Stomach (tissue), 19 donors: ENCODE measurements at places on chromosomes 1 and 21. TPM values are rescaled to one million over a fixed set of nuclear protein-coding genes. Genes with fewer than 3 reads are reported as not detected.

GRCh38 chr1:154467434-154468102 is 34.5 kb upstream of the TDRD10 start:
- DNase-seq = no peak

DNA sequence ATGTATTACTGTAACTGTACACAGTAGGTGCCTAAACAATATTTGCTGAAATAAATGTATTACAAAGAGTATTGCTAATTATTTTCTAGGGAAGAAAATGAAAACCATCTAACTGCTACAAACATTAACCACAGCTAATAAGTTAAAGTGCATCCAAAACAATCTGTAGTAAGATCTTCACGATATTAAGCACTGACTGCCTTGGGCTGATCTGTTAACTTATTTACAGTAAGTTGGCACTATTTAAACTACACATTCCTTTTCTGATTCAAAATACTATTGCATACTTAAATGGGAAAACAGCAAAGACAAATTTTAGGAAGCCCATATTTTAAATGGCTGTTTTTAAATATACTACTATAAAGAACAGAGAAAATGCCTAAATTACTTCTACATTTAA is 4.5 kb downstream of the EYA3 start:
- no peak for DNase-seq

GRCh38 chr1:115098979-115099692 is 9.8 kb upstream of the TSPAN2 start:
- peak; percentile 92 for DNase-seq

GRCh38 chr1:200889571-200889970 is 5.1 kb upstream of the INAVA start:
- DNase-seq = no peak

DNA sequence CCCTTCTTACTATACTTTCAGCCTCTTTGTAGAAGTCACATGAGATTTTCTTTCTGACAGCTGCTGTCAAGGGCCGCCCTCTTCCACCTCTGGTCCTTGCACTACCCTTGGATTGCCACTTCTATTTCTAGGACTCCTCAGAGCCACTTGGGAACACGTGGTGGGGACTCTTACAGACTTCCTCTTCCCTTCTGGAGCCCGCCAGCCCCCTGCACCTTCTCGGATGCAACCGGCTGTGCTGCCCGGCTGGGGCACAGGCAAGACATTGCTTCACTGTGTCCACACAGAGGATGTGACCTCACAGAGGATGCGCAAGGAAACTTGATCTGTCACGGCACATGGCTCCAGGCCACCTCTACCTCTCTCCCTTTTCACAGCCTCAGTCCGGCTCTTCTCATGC is 2.4 kb upstream of the IKBKE start:
- DNase-seq = peak; percentile 50

Gene MPC2
- total RNA-seq = 68.1 TPM

Gene CLEC20A
- not detected for total RNA-seq

GRCh38 chr1:242522996-242523718 is 1.3 kb downstream of the PLD5 start:
- peak; percentile 4 for DNase-seq
